ENCODE measurements at places on chromosomes 5 and 9.

DNA sequence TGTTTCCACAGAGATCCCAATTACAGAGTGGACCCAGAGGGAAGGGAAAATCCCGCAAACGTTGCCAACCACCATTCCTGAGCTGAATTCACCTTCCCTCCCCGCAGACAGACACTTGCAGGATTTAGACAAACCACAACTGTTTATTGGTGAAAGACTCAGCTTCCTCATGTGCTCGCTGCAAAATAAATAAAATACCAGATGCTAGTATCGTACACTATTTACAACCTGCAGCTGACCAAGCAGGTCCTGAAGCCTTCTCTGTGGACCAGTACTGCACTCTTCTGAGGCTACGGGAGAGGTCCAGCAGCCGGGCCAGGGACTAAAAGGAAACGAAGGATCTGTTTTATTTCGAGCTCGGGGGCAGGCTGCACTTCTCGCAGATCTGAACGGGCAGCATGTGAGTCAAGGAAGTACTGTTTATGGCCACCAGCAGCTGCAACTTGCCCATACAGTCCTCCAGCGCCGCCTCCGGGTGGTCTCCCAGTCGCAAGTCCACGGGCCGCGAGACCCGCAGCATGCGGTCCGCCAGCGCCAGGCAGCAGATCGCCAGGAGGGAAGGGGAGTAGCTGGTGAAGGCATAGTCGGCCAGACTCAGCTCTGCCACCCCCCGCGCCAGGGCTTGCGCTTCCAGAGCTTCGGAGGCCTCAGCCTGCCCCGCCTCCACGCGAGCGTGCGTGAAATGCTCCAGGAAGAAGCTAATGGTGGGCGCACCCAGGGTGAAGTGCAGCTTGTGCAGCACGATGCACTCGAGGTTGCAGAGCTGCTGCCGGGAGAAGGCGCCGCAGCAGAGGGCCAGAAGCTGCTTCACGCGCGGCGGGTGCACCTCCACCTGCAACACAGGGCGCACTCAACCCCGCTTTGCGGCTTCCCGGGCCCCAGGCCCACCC lies 2.1 kb downstream of the CCNO start:
- no peak for DNase-seq

GRCh38 chr9:68947842-68948569 lies 65.9 kb downstream of the PRKACG start:
- DNase-seq = no peak

DNA sequence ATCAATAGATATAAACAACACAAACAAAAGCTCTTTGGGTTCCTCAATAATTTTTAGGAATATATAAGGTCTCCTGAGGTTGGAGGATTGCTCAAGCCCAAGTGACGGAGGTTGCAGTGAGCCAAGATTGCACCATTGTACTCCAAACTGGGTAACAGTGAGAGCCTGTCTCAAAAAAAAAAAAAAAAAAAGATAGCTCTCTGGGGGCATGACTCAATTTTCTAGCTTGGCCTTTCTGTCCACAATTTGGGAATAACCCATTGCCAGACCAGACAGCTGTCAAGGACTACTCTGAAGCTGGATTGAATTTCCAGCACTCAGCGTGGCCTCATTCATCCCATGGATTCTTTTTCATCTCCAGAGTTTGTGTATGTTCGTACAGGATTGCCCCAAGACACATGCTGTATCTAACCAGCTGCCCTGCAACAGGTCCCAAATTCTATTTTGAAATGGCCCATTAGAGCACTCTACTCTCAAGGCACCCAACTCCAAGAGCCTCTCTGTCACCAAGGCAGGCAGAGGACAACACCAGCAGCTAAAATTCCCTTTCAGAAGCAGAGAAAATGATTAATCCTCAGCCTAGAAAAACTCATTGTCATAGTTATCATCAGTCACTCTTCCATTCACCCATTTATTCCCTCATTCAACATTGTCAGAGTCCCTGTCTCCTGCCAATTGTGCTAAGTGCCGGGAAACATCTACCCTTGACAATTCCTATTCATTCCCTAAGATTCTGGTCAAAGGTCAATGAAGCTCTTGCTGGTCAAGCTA lies 8.7 kb downstream of the FAM193B start:
- no peak for DNase-seq

GRCh38 chr5:10857338-10857733 lies 96.3 kb upstream of the DAP start:
- no peak for DNase-seq

- DNase-seq = no peak
Observed at GRCh38 chr9:91433180-91433579, 9.5 kb upstream of the NFIL3 start.

GRCh38 chr9:115085773-115086377 lies 32.1 kb downstream of the TNC start:
- no peak for DNase-seq

DNA sequence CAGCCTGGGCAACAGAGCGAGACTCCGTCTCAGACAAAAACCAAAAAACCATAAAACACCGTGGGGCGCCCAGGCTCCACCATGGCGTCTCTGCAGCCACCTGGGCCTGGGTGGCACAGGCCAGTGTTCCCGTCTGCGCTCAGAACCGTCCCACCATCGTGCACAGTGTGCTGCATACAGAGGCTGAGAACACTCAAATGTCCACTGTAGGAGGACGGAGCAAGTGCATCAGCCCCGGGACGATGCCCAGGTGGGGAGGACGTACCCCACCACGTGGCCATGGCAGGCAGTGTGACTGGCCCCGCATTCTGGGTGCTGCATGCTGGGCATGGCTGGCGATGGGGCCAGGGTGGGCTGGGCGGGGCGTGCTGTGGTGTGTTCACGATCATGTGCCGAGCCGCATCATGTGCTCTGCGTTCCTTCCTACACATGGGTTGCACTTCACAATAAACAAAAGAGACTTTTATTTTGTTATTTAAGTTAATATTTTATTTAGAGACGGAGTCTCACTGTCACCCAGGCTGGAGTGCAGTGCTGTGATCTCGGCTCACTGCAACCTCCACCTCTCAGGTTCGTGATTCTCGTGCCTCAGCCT lies 37.8 kb downstream of the EXD3 start:
- DNase-seq = no peak

GRCh38 chr5:138945421-138946240 lies 70.5 kb upstream of the LRRTM2 start:
- DNase-seq = no peak

DNA sequence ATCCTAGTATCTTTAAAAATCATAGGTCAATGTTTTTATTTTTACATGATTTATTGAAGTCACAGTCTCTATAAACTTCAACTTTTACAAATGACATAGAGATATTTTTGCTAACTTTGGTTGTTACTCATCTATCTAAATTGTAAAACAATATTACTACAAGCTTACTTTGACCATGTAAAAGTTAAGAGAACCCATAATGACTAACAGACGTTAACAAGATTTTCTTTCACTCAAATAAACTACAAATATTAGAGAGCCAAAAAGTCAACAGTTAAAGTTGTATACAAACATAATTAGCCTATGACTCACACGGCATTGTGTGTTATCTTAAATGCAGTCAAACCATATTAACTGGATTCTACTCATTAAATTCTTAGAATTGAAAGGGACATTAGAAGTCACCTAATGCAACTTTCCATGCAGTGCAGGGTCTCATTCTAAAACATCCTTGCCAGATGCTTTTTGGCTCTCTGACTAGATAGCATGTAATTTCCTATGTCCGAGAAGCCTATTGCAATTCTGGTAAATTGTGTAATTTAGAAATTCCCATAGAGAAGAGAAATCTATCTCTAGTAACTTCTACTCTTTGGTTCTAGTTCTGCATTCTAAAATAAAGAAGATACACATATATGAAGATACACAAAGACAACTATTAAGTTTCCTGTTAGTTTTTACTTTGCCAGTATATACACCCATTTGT lies 42.2 kb upstream of the UGT3A2 start:
- no peak for DNase-seq

- no peak for DNase-seq
Observed at GRCh38 chr5:109691996-109692395, 2.3 kb downstream of the MAN2A1 start.

GRCh38 chr9:20634895-20635294 lies 12.6 kb upstream of the MLLT3 start:
- DNase-seq = no peak

GRCh38 chr5:14269395-14269794 lies 126.3 kb downstream of the TRIO start:
- no peak for DNase-seq

DNA sequence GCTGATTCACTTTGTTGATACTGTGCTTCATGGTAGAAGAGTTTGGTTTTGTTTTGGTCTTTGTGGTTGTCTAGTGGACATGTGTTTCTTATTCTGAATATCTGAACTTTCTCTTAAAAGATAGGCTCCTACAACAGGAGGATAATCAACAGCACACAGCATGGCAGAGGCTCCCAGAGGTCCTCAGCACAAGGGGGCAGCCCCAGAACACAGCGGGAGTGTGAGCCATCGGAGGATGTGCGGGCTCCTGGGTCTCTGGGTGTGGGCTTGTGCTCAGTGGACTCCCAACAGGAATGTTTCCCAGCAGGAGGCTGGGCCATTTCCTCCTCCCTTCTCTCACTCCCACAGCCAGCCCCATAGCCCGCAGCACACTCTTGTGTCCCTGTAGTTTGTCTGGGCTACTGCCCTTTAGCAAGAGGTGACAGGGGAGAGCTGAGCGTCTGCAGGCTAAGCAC lies 164.3 kb upstream of the OTULINL start:
- no peak for DNase-seq

DNA sequence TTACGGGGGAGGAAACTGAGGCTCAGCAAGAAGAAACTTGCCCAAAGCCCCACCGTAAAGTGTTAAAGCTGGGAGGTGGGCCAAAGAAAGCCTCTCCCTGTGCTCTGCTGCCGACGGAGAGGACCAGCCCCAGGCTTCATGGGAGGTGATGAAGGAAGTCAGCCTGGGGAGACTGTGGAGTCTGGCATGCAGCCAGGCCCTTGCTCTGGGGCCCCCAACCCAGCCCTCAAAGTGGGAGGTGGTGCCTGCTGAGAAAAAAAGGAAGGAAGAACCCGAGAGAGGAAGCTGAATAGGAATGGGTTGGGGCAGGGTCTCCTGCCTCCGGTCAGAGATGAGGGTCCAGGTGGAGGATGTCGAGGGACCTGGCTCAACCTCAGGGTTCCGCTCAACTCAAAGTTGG lies 3.8 kb downstream of the RNF44 start:
- no peak for DNase-seq

GRCh38 chr9:137760426-137760825 lies 117.2 kb upstream of the CACNA1B start:
- no peak for DNase-seq

DNA sequence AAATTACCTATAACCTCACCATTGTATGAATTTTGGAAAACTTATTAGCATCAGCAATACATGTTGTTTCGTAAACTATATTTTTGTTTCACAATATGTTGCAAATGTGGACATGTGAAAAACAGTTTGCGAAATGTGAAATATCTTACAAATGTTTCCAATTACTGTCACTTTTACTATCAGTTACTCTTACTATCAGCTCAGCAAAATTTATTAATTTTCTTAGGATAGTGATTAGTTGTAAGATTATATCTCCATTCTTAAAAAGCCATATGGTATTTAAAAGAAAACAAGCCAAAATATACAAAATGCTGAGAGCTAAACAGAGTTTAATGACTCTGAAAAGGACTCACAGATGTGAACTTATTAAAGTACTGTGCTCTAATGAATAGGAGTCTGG lies 111.9 kb upstream of the LPAR1 start:
- DNase-seq = no peak

DNA sequence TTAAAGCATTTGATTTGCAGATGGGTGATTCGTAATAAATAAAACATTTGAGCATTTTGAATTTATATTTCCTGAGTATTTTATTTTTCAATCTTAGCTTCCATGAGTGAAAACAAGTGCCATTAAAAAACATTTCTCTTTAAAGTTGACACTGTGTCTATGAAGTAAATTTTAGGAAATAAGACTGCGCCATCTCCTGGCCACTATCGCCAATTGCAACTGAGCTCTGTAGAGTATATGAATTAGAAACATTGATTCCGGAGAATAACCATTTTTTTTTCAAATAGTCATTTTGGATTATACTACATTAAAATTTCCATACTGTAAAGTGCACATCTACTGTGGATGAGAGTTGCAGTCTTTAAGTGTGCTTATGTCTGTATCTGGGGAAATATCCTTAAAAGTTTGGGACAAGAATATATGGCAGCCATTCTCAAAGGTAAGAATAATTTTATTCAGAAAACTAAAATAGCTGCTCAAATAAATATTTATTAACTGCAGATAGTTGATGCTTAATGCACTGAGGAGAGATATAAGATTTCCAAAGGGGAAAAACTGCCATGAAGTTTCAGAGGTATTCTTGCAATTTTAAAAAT lies 5.9 kb downstream of the DMRTA1 start:
- DNase-seq = no peak

- DNase-seq = no peak
Observed at GRCh38 chr5:151144922-151145321, 12.7 kb downstream of the ANXA6 start.

- no peak for DNase-seq
Observed at GRCh38 chr9:91199739-91200497, 161.8 kb downstream of the AUH start.
